ENCODE measurements at places on chromosomes 2 and 18.
A peak's percentile ranks its signal among the peaks of the same experiment; 100 is the strongest.

- H3K27me3 ChIP-seq = peaks cover 42% of the 10 kb centered on the region
- no peak overlapping the region for H3K27ac ChIP-seq
- no peaks in the 10 kb centered on the region for H3K36me3 ChIP-seq
- H3K4me3 ChIP-seq = no peak overlapping the region
- DNase-seq = no peak
Measured at GRCh38 chr2:19649142-19649541, 252.6 kb downstream of the TTC32 start.

DNA sequence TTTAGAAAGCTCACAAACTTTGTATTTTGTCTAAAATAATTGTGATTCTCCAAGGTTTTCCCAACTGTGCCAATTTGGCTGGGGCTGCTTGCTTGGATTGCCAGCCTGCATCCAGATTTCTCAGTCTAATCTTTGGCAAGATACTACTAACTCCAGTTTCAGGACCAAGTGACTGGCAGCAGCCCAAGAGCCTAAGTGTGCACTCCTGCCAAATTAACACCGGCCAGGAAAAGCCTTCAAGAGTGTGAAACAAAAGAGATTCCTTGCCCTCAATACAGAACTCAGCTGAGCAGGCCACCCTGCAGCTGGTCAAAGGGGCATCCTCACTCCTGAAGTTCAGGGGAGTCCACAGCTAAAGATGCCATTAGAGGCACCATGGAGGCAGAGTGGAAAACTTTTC lies 589.0 kb upstream of the ACVR2A start:
- no peaks in the 10 kb centered on the region for H3K4me1 ChIP-seq
- H3K27me3 ChIP-seq = no peaks in the 10 kb centered on the region
- H3K27ac ChIP-seq = no peak overlapping the region
- H3K36me3 ChIP-seq = no peaks in the 10 kb centered on the region
- DNase-seq = no peak
- H3K4me3 ChIP-seq = no peak overlapping the region

DNA sequence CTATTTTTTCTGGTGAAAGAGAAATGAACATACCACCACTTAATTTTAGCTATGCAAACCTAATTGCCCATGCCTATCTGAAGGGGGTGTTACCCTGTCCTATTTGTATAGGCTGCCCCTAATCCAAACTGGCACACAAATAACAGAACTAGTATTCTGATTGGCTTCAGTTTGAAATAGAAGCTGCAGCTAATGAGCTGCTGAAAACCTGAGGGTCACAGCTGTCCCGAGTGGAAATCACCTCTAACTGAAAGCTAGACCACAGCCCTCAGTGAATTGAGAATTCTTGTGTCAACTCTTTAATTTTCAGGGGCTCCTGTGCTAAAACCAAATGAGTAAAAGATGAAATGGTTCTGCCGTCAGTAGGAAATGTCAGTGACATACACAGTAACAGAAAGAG lies 28.7 kb downstream of the CCDC141 start:
- no peaks in the 10 kb centered on the region for H3K4me1 ChIP-seq
- H3K27me3 ChIP-seq = no peaks in the 10 kb centered on the region
- H3K36me3 ChIP-seq = no peaks in the 10 kb centered on the region

GRCh38 chr2:236246711-236247246 lies 17.4 kb downstream of the ASB18 start:
- H3K36me3 ChIP-seq = no peaks in the 10 kb centered on the region
- H3K4me3 ChIP-seq = no peak overlapping the region
- H3K27ac ChIP-seq = no peak overlapping the region
- H3K27me3 ChIP-seq = peaks cover 83% of the 10 kb centered on the region
- no peak for DNase-seq

- H3K27ac ChIP-seq = no peak overlapping the region
- no peak overlapping the region for H3K4me3 ChIP-seq
- no peaks in the 10 kb centered on the region for H3K4me1 ChIP-seq
Measured at GRCh38 chr18:27014841-27015240, 149.3 kb upstream of the AQP4 start.

GRCh38 chr2:3631851-3632659 lies 25.9 kb upstream of the ALLC start:
- no peak overlapping the region for H3K4me3 ChIP-seq
- H3K27me3 ChIP-seq = peaks cover 71% of the 10 kb centered on the region
- no peaks in the 10 kb centered on the region for H3K4me1 ChIP-seq
- H3K36me3 ChIP-seq = no peaks in the 10 kb centered on the region

DNA sequence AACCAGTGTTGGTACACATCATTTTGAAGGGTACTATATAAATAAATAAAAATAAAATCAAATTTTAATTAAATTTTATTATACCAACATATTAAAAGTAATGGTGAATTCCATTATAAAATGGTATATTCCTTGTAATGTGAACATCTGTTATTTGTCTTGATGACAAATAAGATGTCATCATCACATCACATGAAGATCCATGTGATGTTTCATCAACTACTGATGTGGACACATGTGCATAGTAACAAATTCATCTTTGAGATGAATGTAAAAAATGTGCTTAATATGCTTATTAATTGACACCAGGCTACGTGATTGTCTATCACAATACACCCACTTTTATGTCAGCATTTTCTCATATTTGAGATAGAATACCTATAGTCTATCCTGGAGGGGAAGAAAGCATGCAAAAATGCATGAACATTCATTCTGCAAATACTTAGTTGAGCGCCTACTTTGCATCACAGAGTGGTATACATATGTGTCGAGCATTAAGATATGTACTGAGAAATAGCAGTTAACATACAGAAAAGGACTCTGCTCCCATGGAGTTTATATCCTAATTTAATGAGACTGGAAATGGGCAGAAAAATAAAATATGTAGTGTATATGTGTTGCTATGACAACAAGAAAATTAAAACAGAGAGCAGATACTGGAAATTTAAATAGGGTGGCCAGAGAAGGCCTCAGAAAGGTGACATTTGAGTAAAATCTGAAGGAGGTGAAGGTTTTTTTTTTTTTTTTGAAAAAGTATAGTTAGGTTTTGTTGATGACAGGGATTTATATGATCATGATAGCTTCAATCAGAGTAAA lies 281.1 kb downstream of the ARHGAP15 start:
- H3K27me3 ChIP-seq = no peaks in the 10 kb centered on the region
- DNase-seq = no peak
- H3K4me1 ChIP-seq = peaks cover 40% of the 10 kb centered on the region
- peaks cover 5% of the 10 kb centered on the region for H3K36me3 ChIP-seq
- no peak overlapping the region for H3K4me3 ChIP-seq
- no peak overlapping the region for H3K27ac ChIP-seq

DNA sequence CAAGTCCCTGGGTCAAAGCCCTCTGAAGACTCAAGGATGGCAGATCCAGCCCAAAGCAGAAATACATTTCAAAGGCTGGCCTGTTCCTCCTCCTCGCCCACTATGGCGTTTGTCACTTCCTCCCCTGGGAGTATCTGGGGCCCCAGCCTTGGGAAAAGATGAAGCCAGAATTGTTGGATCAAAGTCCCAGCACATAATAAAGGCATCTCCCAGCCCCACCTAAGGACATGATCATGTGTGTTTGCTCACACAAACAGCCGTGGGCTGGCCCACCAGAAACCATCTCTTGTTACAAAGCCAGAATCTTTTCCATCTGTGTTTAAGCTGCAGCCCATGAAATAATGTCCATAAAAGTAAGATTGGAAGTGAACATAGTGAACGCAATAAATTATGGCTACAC lies 50.1 kb upstream of the HAAO start:
- H3K4me1 ChIP-seq = no peaks in the 10 kb centered on the region

DNA sequence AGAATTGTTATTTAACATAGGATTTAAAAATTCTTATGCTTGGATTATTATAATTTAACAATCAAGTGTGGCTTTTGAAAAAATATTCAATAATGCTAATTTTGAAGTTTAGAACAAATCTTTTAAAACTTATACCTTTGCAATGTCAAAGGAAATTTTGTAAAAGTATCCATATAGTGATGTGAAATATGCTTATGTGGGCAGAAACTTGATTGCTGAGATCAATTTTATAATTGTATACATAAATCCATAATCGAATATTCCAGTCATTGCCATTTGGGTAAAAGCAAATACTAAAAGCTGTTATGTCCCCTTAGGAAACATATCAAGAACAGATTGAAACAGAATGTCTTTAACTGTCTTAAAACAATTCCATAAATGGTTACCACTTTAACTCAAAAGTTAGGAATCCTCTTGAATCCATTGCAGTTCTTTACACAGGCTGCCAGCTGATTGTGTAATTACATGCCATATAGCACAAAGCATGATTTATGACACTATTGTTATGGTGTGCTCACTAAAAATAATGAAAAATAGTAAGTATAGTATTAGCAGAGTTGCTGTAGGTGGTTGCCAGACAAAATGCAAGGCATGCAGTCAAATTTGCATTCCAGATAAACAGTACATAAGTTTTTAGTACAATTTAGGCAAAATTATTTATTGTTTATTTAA lies 24.2 kb downstream of the PLCL1 start:
- H3K27ac ChIP-seq = no peak overlapping the region
- no peak for DNase-seq
- H3K4me1 ChIP-seq = no peaks in the 10 kb centered on the region
- H3K4me3 ChIP-seq = no peak overlapping the region

- H3K27me3 ChIP-seq = no peaks in the 10 kb centered on the region
- no peak overlapping the region for H3K4me3 ChIP-seq
- peaks cover 7% of the 10 kb centered on the region for H3K4me1 ChIP-seq
- H3K36me3 ChIP-seq = no peaks in the 10 kb centered on the region
- no peak overlapping the region for H3K27ac ChIP-seq
- DNase-seq = no peak
Measured at GRCh38 chr2:63522950-63523349, 65.3 kb downstream of the WDPCP start.

DNA sequence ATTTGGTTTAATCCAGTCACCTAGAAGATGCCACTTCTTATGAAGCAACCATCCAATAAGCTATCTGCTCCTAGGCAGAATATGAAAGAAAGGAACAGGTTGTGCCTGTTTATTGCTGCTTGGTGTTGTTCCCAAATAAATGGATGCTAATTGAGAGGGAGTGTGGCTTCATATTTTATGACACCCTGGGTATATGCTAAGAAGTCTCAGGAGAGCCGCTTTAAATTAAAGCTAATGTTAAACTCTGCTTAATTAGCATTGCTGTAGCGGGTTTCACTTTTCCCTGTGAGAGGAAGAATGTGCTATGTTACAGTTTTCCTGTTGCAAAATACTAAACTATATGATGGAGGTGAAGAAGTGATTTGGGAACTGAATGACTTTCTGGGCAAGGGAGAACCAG lies 48.7 kb upstream of the TANK start:
- no peak for DNase-seq
- H3K4me1 ChIP-seq = no peaks in the 10 kb centered on the region
- H3K27ac ChIP-seq = no peak overlapping the region
- H3K27me3 ChIP-seq = no peaks in the 10 kb centered on the region

GRCh38 chr2:237863102-237863511 lies 3.7 kb downstream of the RAMP1 start:
- peaks cover 36% of the 10 kb centered on the region for H3K27me3 ChIP-seq
- no peak overlapping the region for H3K4me3 ChIP-seq
- no peaks in the 10 kb centered on the region for H3K36me3 ChIP-seq
- H3K27ac ChIP-seq = no peak overlapping the region
- H3K4me1 ChIP-seq = peaks cover 8% of the 10 kb centered on the region

DNA sequence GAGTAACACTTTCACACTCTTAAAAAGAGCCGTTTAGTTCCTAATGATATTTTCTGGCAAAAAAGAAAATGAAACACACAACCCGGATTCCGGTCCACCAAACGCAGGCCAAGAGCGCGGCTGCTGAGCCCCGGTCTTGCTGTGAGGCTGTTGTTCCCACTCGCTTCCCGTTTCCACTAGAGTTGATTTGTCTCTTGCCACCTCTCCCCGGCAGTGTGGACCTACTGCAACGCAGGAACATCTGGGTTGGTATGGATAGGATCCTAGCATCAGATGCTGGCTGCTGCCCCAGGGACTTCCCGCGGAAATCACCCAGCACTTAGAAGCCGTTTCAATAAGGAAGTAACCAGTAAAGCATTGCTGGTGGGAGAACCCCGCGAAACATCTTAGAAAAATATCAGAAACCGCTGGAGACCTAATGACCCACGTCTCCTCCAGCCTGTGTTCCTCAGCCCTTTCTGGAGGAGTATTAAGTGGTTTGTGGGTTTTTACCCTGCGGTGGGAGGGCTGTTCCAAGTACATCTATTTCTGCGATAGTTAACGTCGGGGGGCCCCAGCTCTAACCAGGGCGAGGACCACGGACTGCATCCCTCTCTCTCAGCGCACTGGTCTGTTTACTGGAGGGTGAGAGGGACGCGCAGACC lies 939 bp downstream of the DOCK10 start:
- peak overlapping the region; percentile 90 for H3K4me3 ChIP-seq
- H3K4me1 ChIP-seq = peaks cover 41% of the 10 kb centered on the region
- H3K27me3 ChIP-seq = no peaks in the 10 kb centered on the region
- peak overlapping the region; percentile 98 for H3K27ac ChIP-seq

- no peak for DNase-seq
- H3K27ac ChIP-seq = no peak overlapping the region
- no peak overlapping the region for H3K4me3 ChIP-seq
- peaks cover 21% of the 10 kb centered on the region for H3K27me3 ChIP-seq
Measured at GRCh38 chr2:39725401-39725800, 53.7 kb downstream of the THUMPD2 start.

- no peaks in the 10 kb centered on the region for H3K4me1 ChIP-seq
- DNase-seq = no peak
- no peak overlapping the region for H3K27ac ChIP-seq
- H3K36me3 ChIP-seq = no peaks in the 10 kb centered on the region
- H3K4me3 ChIP-seq = no peak overlapping the region
Measured at GRCh38 chr2:148616662-148617061, 27.9 kb upstream of the EPC2 start.

DNA sequence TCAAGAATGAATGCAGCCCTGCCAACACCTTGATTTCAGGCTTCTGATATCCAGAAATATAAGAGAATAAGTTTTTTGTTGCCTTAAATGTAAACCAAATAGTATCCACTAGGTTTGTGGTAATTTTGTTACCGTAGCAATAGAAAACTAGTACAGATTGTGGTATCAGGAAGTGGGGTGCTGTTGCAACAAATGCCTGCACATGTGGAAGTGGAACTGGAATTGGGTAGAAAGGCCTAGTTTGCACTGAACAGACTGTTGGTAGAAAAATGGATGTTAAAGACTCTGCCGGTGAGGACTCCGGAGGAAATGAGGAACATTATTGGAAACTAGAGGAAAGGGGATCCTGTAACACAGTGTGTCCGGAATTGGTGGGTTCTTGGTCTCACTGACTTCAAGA lies 145.8 kb upstream of the MGAT5 start:
- H3K27ac ChIP-seq = no peak overlapping the region
- no peak for DNase-seq
- H3K27me3 ChIP-seq = peaks cover 6% of the 10 kb centered on the region
- peaks cover 7% of the 10 kb centered on the region for H3K4me1 ChIP-seq
- H3K4me3 ChIP-seq = no peak overlapping the region
- no peaks in the 10 kb centered on the region for H3K36me3 ChIP-seq

- H3K27ac ChIP-seq = no peak overlapping the region
- no peak overlapping the region for H3K4me3 ChIP-seq
- H3K36me3 ChIP-seq = no peaks in the 10 kb centered on the region
- H3K27me3 ChIP-seq = peaks cover 28% of the 10 kb centered on the region
- H3K4me1 ChIP-seq = no peaks in the 10 kb centered on the region
Measured at GRCh38 chr18:46678785-46679399, 21.9 kb upstream of the LOXHD1 start.
